ENCODE measurements at places on chromosomes 2 and 18.
A peak's percentile ranks its signal among the peaks of the same experiment; 100 is the strongest.

GRCh38 chr2:45681675-45682074 is 30.2 kb downstream of the PRKCE start:
- DNase-seq: peak; percentile 87

DNA sequence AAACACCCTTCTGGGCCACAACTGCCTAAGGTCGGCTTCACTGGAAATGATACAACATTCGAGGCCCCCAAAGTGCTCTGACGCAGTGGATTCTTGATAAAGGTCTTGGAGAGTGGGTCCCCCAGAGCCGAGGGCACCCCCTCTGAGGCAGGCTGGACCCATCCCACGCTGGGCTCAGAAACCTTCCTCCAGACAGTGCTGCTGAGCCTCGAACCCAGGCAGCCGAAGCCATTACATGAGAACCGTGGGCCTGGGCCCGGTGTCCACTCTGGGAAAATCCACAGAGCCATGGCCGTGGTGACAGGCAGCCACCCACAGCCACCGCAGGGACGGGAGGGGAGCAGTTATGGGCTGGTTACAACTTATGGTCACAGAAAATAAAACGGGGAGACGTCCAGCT is 81.4 kb upstream of the ID2 start:
- no peak for DNase-seq

- DNase-seq: no peak
Measured at GRCh38 chr2:237639052-237639835, 11.9 kb downstream of the LRRFIP1 start.

DNA sequence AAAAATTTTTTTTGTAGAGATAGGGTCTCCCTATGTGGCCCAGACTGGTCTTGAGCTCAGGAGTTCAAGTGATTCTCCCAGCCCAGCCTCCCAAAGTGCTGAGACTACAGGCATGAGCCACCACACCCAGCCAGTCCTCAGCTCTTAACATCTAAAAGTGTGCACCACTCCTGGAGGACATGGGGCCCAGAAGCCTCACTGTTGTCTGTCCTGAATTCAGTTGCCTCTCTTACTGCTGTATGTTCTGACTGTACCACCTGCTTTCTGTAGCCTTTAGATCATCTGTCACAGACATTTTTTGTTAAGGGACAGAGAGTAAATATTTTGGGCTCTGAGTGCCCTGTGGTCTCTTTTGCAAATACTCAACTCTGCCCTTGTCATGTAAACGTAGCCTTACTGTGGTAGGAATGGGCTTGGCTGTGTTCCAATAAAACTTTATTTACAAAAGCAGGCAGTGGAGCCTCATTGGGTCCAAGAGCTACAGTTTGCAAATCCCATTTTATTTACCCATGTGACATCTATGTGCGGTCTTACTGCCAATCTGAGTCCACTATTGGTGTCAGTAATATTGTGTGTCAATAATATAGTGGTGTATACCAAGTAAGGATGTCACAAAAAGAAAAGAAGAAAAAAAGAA is 38.1 kb downstream of the TMEM37 start:
- DNase-seq: no peak

DNA sequence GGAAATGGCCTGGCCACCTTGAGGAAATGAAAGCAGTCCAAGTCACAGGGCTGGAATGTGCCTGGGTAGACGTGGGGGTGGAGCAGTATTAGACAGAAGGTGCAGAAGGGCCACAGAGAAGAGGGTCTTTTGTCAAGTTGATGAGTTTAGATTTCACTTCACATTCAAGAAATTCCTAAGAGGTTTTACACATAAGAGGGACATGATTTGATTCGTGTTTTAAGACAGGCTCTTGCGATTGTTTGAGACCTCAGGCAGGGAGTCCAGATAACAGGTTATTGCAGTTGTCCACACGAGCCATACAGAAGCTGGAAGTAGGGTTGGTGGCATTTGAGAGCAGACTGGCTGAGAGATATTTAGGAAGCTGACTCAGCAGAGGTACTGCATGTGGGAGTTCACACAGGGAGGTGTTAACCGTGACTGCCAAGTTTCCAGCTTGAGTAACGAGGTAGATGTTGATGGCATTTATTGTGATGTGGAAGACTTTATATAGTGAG is 64.6 kb downstream of the NEB start:
- no peak for DNase-seq

- DNase-seq: no peak
Measured at GRCh38 chr2:98753801-98754200, 22.9 kb upstream of the MGAT4A start.

DNA sequence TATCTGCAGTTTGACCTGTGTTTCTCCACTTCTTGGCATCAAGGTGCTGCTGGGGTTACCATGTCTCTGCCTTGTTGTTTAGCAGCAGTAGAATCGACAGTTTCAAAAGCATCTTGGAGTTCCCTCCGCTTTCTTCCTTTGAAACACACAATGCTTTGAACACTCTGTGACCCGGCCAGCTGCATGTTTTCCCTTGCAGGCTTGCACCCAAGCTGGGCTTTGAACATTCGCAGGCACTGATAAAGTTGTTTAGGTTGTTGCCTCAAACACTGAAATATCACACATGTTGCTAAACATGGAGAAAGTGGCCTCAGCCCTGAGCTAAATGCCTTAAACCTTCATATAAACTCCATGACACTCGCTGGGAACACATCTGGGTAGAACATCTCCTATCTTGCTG is 251.7 kb downstream of the TSN start:
- no peak for DNase-seq

GRCh38 chr2:16860627-16861026 is 195.0 kb upstream of the CYRIA start:
- no peak for DNase-seq

GRCh38 chr2:200454927-200455801 is 54.7 kb downstream of the KCTD18 start:
- no peak for DNase-seq

- no peak for DNase-seq
Measured at GRCh38 chr2:1774929-1775328, 30.6 kb upstream of the PXDN start.

DNA sequence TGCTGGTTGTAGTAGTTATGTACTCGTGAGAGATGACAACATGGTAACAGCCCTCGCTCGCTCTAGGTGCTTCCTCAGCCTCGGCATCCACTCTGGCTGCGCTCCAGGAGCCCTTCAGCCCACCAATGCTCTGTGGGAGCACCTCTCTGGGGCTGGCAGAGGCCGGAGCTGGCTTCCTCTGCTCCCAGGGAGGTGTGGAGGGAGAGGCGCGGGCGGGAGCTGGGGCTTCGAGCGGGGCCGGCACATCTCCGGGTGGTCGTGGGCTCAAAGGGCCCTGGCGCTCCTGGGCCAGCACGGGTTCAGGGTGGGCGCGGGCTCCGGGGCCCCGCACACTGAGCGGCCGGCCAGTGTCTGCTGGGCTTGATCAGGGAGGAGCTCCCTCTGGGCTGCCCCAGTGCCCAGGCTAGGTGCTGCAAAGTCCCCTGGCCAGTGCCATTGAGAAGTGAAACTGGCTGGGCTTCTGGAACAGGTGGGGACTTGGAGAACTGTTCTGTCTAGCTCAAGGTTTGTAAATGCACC is 1012.1 kb downstream of the CNTNAP5 start:
- no peak for DNase-seq

DNA sequence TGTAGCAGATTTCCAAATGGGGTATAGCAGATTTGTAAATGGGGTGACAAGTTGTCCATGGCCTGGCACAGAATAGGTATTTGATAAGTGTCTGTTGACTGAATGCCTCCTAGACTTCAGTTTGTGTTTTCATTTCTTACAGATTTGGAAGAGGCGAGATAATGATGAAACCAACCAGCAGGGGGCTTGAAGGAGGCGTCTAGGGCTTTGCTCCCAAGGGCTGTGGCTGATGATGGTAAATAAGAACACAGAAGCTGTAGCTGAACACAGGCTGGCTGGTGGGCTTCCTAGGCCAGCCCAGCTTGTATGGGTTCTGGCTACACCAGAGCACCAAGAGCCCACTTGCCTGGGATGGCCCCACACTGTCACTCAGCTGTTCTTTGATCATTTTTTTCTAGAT is 19.4 kb downstream of the SFTPB start:
- no peak for DNase-seq

- no peak for DNase-seq
Measured at GRCh38 chr2:238103465-238104225, 3.5 kb downstream of the ESPNL start.

DNA sequence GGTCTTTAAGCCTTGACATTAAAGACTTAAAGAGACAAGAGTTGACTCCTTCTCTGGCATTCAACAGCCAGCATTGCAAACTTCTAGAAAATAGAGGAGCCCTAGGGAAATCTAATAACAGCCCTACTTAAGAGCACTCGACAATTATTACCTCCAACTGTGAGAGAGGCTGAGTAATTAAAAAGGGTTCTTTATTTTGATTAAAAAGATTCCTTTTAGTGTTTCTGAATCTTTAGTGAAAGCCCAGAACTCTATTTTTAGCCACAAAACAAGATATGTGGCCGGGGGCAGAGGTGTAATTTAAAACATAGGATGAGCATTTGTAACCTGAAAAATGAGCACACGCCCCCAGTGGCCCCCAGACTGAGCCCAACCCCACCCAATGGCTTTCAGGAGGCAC is 222.3 kb downstream of the SMAD2 start:
- DNase-seq: no peak

GRCh38 chr2:28401411-28401810 is 8.8 kb downstream of the FOSL2 start:
- DNase-seq: no peak

DNA sequence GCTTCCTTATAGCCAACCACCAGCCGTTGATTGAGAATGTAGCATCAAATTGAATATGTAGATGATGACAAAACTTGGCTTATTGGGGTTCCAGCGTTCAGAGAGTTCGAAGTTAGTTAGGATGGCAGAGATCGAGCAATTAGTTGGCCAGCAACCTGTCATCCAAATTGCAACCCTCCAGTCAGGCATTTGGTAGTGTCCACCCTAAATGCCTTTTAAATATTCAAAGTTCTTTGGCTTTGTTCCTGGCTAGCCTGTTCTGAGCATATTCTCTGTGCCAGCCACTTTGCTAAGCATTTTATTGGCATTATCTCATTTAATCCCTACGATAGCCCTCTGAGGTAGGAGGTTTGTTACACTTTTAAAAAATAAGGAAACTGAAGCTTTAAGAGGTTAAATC is 342.8 kb downstream of the SETBP1 start:
- DNase-seq: no peak

DNA sequence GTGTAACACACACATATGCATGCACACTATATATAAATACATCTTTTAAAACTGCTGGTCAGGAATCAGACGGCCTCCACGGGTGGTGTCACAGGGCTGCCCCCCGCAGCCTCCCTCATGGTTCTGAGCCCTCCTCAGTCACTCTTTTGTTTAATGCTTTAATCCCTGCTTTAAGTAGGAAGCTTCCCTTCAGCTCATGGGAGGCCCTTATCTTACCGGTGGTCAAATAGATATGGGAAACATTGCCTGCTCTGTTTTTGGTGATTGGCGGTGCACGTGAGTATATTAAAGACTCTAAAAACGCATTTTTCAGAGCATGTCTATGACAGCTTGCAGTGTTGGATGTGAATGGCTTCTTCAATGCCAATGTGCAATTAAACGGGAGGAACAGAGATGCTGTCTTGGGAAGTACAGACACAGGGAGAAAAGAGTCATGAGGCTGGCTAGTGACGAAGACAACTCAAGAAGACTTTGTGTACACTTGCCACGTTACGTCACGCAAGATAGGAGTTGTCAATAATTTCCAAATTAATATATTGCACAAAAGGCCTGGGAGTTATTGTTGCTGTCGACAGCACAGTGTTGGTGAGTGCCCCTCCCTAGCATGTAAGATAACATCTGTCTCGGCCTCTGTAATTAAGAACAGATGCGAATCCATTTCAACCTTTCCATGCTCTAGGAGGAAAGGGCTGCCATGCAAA is 23.3 kb downstream of the GNLY start:
- no peak for DNase-seq

- no peak for DNase-seq
Measured at GRCh38 chr2:55025627-55026026, 24.6 kb downstream of the RTN4 start.

- no peak for DNase-seq
Measured at GRCh38 chr18:55121397-55122170, 162.3 kb upstream of the CCDC68 start.

DNA sequence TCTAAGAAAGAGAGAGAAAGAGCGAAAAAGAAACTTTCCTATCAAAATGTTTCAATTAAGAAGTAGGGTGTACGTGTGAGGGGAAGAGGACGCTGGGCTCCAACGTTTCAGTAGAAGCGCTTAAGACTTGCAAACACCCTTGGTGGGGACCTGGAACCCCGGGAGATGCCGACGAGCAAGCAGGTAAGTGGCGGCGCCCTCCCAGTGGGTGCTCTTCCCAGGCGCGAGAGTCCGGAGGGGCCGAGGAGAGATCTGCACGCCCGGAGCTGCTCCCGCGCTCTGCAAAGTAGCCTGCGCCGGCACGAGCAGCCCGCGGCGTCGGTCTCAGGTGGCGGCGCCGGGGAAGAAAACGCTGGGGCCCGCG is 678 bp upstream of the OTX1 start:
- peak; percentile 67 for DNase-seq

- no peak for DNase-seq
Measured at GRCh38 chr2:140376686-140377085, 1596.5 kb upstream of the NXPH2 start.

GRCh38 chr18:5455674-5456073 is 88.1 kb downstream of the EPB41L3 start:
- DNase-seq: no peak

- no peak for DNase-seq
Measured at GRCh38 chr18:60350941-60351340, 21.6 kb downstream of the MC4R start.

DNA sequence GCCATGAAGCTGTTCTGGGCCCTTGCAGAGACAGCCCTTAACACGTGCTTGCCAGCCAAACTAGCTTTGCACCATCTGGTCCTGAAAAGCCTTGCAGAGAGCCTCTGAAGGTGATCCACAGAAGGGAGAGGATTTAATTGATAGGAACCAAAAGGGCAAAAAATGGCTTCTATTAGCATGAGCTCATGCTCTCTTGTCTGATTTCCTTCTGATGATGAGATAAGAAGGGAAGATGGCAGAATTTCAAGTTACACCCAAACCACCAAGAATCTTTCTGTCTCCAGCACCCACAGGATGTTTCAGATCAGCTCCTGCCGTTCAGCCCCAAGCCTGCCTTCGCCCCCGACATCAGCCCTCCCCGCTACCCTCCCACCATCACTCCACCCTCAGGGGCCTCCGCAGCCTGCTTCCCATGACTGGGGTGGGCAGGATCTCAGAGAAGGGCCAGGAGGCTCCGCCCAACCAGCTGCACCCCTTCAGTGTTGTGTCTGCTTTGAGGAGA is 23.4 kb upstream of the GLI2 start:
- DNase-seq: no peak

DNA sequence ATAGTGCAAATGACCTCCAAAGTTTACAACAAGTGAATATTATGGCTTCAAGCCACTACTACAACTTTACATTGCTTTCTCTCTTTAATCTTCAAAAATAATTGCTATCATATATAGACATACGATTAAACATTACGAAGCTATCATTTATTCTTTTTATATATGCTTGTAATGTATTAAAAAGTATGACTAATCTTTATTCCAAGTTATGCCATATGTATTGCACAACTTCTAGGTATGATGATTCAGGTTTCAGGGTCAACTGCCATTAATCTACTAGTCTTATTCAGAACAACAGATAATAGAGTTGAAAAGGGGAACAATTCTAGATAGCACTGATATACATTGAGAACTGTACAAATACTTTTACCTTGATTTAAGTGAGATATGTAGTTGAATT is 506.2 kb upstream of the TMEFF2 start:
- DNase-seq: no peak
